Type B pancreatic cell (in vitro differentiated cells): ENCODE measurements at places on chromosomes 7 and 10.

DNA sequence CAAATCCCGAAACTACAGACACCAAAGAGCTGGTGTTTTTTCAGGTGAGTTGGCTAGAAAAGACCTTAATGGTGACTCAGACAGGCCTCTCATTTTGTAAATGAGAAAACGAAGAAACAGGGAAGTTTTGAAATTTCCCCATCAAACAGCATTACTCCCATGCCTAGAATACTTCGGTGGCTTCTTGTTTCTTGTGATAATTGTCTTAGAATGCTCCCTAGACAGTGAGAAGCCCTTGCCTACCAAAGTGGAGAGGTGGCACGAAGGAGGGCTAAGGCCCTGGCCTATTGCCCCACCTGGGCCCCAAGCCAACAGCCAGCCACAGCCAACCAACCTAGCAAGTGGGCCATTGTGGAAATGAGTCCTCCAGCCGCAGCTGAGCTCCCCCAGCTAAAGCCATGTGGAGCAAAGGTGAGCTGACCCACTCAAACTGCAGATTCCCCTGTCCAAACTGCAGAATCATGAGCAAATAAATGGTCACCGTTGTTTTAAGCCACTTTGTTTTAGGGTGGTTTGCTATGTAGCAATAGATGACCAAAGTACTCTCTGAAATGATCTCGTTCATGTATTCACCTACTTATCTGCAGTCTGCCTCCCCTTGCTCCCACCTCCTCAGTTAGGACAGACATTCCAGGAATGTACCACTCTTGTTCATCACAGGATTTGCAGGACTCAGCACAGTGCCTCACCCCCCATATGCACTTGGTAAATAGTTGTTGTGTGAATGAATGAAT lies 97.7 kb upstream of the FGFR2 start:
- no peak overlapping the region for H3K4me3 ChIP-seq
- no peaks in the 10 kb centered on the region for H3K27me3 ChIP-seq
- peaks cover 21% of the 10 kb centered on the region for H3K4me1 ChIP-seq
- H3K27ac ChIP-seq, result peak overlapping the region; percentile 67
- DNase-seq, result no peak

GRCh38 chr7:151406051-151406875 lies 3.6 kb downstream of the WDR86 start:
- no peaks in the 10 kb centered on the region for H3K36me3 ChIP-seq
- peak overlapping the region; percentile 36 for H3K4me3 ChIP-seq
- H3K27ac ChIP-seq, result no peak overlapping the region

GRCh38 chr7:32393861-32394260 lies 96.3 kb downstream of the LSM5 start:
- peaks cover 20% of the 10 kb centered on the region for H3K27me3 ChIP-seq
- no peak overlapping the region for H3K4me3 ChIP-seq
- no peaks in the 10 kb centered on the region for H3K36me3 ChIP-seq
- H3K4me1 ChIP-seq, result no peaks in the 10 kb centered on the region

- H3K27me3 ChIP-seq, result peaks cover 19% of the 10 kb centered on the region
- H3K4me1 ChIP-seq, result peaks cover 3% of the 10 kb centered on the region
- H3K36me3 ChIP-seq, result no peaks in the 10 kb centered on the region
- no peak for DNase-seq
- no peak overlapping the region for H3K27ac ChIP-seq
Measured at GRCh38 chr7:155965010-155965409, 152.7 kb upstream of the SHH start.

- no peaks in the 10 kb centered on the region for H3K36me3 ChIP-seq
- H3K4me1 ChIP-seq, result peaks cover 4% of the 10 kb centered on the region
- DNase-seq, result no peak
- no peak overlapping the region for H3K27ac ChIP-seq
- no peaks in the 10 kb centered on the region for H3K27me3 ChIP-seq
Measured at GRCh38 chr10:91694170-91694794, 61.4 kb upstream of the PPP1R3C start.

DNA sequence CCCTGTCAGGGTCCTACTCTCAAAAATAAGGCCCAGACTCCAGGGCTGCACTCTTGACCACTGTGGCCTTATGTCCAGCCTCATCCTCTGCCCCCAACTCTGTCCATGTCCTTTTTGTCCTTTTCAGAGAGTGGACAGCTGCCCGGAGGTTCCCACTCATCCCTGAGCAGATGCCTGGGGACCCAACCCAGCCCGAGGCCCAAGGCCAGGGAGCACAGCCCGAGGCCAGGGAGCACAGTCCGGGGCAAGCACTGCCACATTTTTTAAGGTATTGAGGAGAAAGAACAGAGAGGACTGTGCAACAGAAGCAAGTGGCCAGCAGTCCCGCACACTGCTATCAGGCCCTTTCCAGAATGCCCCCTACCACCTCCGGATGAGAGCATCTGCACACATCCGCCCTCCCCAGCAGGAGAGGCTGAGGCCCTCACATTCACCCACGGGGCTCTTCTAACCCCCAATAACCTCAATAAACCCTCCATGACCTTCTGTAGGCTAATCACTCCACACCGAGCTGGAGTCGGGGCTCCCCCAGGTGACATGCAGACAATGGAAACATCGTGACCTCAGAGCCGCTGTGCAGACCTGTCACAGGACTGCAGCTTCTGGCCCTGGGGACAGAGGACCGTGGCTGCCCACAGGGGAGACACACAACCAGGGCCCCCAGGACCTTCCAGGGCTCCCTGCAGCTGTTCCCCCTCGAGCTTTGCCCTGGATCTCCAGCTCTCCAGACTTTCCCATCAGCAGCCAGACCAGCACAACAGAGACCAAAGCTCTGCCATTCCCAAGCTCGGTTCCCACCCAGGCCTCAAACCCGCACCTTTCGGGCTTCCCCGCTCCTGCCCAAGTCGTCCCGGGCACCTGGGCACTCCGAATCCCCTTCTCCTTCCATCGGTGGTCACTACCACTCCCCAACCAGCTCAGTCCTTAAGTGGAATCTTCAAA lies 51.4 kb downstream of the CAMK2B start:
- no peak for DNase-seq
- H3K36me3 ChIP-seq, result no peaks in the 10 kb centered on the region
- H3K27me3 ChIP-seq, result no peaks in the 10 kb centered on the region

DNA sequence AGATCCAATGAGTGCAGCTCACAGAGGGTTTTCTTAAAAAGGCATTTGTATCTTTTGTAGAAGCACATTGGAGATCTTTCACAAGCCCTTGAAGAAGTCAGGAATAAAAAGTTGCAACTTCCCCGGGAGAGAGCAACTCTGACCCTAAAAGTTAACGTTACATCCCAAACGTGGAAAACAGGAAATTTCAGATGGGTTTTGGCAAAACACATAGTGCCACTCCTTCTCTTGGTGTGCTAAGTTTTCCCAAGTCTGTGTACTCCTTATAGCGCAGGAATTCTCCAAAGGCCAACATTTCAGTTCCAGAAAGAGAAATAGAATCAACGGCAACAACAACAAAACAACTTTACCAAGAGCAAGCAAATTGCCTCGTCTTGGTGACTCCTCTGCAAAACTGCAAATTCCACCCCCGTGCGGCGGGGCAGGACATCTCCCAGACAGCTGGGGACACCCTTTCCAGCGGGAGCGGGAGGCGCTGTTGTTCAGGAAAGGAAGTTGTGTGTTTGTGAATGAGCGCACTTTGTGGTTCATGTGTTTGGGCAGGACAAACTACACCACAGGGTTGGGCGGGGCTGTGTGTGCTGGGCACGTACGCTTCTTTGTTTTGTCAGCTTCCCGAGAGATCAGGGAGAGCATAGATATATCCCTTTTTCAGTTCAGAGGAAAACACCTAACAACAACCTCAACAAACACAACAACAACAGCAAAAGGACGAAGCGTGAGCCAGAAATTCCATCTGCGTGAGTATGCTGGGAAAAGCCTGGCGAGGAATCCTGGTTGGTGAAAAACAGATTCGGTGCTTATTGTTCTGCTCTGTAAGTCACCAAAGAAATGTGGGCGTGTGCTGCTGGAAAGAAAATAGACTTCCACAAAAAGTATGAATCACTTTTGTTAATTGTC lies 294.7 kb upstream of the PITRM1 start:
- H3K27me3 ChIP-seq, result no peaks in the 10 kb centered on the region
- H3K4me3 ChIP-seq, result peak overlapping the region; percentile 29
- no peak for DNase-seq

GRCh38 chr7:21417647-21418046 lies 10.2 kb upstream of the SP4 start:
- no peak overlapping the region for H3K27ac ChIP-seq
- no peaks in the 10 kb centered on the region for H3K36me3 ChIP-seq
- no peak overlapping the region for H3K4me3 ChIP-seq

DNA sequence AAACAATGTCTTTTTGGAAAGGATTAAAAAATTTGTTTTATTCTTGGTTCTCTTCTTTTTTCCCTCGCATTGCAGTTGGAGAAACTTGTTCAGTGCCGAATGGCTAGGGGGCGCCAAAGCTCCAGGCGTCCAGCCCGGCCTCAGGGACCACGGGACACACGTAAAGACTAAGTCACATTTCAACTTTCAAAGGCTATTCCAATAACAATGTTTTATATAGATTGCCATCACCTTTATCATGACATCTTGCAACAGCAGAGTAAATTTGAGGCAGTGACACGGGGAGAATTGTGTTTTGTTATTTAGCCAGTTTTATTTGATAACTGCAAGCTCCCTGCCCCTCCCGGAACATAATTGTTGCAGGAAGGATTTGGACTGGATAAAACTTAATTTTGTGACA lies 2.2 kb upstream of the IGFBP3 start:
- peaks cover 17% of the 10 kb centered on the region for H3K4me1 ChIP-seq
- H3K27ac ChIP-seq, result peak overlapping the region; percentile 87
- peak overlapping the region; percentile 89 for H3K4me3 ChIP-seq
- no peak for DNase-seq
- no peaks in the 10 kb centered on the region for H3K36me3 ChIP-seq

DNA sequence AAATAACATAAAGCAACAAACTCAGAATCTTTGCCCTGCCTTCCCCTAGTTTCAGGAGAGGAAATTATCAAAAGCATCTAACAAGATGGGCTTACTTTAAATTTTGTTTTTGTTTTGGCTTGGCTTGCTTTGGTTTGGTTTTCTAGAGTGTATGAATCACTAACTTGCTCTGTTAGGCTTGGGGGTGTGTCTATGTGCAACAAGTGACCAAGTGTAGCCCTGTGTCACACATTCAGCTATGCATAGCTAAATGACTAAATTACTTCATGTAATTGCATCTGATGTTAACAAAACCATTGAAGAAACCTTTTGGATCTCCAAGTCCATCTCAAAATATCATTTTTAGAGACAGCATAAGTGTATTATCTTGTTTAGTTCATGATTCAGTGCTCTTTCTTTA lies 251.0 kb downstream of the TFEC start:
- peaks cover 23% of the 10 kb centered on the region for H3K4me1 ChIP-seq
- no peak for DNase-seq
- peaks cover 4% of the 10 kb centered on the region for H3K27me3 ChIP-seq
- no peak overlapping the region for H3K27ac ChIP-seq

DNA sequence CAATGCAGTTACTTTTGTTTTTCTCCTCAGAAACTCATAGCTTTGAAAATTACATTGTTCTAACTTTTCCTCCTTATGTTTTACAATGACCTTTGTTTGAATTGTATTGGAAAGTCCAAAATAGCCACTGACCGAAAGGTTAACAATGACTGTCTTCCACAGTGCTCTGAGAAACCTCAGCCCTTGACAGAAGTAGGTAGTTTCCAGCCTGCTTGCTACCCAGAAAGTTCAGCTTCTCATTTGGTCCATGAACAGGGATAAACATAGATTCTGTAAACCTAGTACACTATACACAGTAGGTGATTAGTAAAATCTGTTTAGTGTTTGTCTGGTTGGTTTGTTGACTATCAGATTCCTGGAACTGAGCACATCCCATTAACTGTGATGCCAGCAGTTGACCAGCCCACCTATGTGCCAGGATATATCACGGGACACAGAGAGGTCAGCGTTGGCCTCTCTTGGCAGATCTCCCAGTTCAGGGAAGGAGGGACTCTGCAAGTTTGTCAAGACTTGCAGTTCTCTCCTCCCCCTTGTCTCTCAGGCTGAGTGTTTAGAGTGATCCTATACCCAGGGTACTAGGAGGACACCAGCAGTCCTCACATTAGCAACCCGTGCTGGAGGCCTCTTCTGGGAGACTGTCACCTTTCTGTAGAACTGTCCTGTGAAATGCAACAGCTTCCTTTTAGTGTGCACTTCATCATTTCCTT lies 297.6 kb downstream of the ARHGAP12 start:
- peaks cover 3% of the 10 kb centered on the region for H3K36me3 ChIP-seq
- H3K27me3 ChIP-seq, result no peaks in the 10 kb centered on the region
- H3K4me3 ChIP-seq, result no peak overlapping the region
- H3K27ac ChIP-seq, result no peak overlapping the region

DNA sequence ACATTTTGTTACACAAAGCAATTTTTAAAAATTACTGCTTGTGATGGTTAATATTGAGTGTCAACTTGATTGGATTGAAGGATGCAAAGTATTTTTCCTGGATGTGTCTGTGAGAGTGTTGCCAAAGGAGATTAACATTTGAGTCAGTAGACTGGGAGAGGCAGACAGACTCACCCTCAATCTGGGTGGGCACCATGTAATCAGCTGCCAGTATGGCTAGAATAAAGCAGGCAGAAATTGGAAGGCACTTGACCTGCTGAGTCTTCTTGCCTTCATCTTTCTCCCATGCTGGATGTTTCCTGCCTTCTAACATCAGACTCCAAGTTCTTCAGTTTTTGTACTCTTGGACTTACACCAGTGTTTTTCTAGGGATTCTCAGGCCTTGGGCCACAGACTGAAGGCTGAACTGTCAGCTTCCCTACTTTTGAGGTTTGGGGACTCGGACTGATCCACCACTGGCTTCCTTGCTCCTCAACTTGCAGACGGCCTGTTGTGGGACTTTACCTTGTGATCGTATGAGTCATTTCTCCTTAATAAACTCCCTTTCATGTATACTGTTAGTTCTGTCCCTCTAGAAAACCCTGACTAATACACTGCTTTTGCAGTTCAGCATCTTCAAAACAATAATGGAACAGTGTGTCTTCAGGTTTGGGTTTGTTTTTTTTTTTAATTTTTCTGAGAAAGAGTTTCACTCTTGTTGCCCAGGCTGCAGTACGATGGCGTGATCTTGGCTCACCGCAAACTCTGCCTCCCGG lies 244.1 kb upstream of the SEMA3C start:
- no peaks in the 10 kb centered on the region for H3K36me3 ChIP-seq
- H3K4me1 ChIP-seq, result peaks cover 11% of the 10 kb centered on the region
- H3K27ac ChIP-seq, result no peak overlapping the region
- DNase-seq, result no peak

GRCh38 chr7:33185786-33186185 lies 56.4 kb downstream of the BBS9 start:
- H3K27me3 ChIP-seq, result no peaks in the 10 kb centered on the region
- no peak for DNase-seq
- H3K4me1 ChIP-seq, result peaks cover 13% of the 10 kb centered on the region
